Thoracic aorta endothelial cell (primary cell): ENCODE measurements at places on chromosomes 2 and 18. TPM values are rescaled to one million over a fixed set of nuclear protein-coding genes. Genes with fewer than 3 reads are reported as not detected.

The CCDC74A gene
- 3.9 and 5.6 TPM in 2 replicates for total RNA-seq

The ATP6V1B1 gene
- total RNA-seq: 0.07 TPM in 1 of 2 replicates, not detected in the other

The FAM228A gene
- 0.14 TPM in 1 of 2 replicates, not detected in the other for total RNA-seq

The ZNG1B gene
- total RNA-seq: 33.2 and 37.1 TPM in 2 replicates

The TRIM54 gene
- total RNA-seq: not detected in 2 replicates

The MAP3K19 gene
- not detected in 2 replicates for total RNA-seq

The CNGA3 gene
- under 0.01 TPM in 1 of 2 replicates, not detected in the other for total RNA-seq

The EML6 gene
- 0.72 and 0.80 TPM in 2 replicates for total RNA-seq

The PCARE gene
- not detected in 2 replicates for total RNA-seq

The KLF7 gene
- total RNA-seq: 32.6 and 42.9 TPM in 2 replicates

The ARHGEF4 gene
- under 0.01 TPM in 1 of 2 replicates, not detected in the other for total RNA-seq

The SCN7A gene
- total RNA-seq: not detected in 2 replicates

The SPC25 gene
- 16.4 and 21.7 TPM in 2 replicates for total RNA-seq

The HOXD10 gene
- total RNA-seq: not detected in 2 replicates

The MREG gene
- 5.5 and 8.7 TPM in 2 replicates for total RNA-seq

The ASXL3 gene
- total RNA-seq: 0.14 and 0.66 TPM in 2 replicates

The OTOF gene
- under 0.01 and 0.14 TPM in 2 replicates for total RNA-seq

The FAP gene
- total RNA-seq: 0.53 and 5.9 TPM in 2 replicates

The EVX2 gene
- total RNA-seq: not detected in 2 replicates

The TMEM198 gene
- total RNA-seq: not detected in 2 replicates

The STPG4 gene
- total RNA-seq: 0.13 and 0.65 TPM in 2 replicates

The PMAIP1 gene
- 15.7 and 16.6 TPM in 2 replicates for total RNA-seq

The OXER1 gene
- total RNA-seq: not detected in 2 replicates

The TMEM178A gene
- 0.22 and 0.80 TPM in 2 replicates for total RNA-seq

The ERICH2 gene
- not detected in 2 replicates for total RNA-seq

The RSAD2 gene
- 0.13 and 0.43 TPM in 2 replicates for total RNA-seq

The IL1RL1 gene
- total RNA-seq: 159 and 193 TPM in 2 replicates

The ANKRD36 gene
- total RNA-seq: 82.8 and 157 TPM in 2 replicates

The TRIP12 gene
- 348 and 389 TPM in 2 replicates for total RNA-seq

The KCNJ3 gene
- total RNA-seq: not detected in 2 replicates

The HMSD gene
- 0.14 and 0.27 TPM in 2 replicates for total RNA-seq

The CABYR gene
- 4.1 and 5.5 TPM in 2 replicates for total RNA-seq

The CIB4 gene
- not detected in 2 replicates for total RNA-seq

The AGXT gene
- not detected in 2 replicates for total RNA-seq

The RNASEH1 gene
- total RNA-seq: 45.0 and 45.9 TPM in 2 replicates

The SERPINB10 gene
- total RNA-seq: 0.07 TPM in 1 of 2 replicates, not detected in the other

The RNMT gene
- 26.9 and 28.9 TPM in 2 replicates for total RNA-seq

The GKN2 gene
- total RNA-seq: not detected in 2 replicates

The SCYGR1 gene
- not detected in 2 replicates for total RNA-seq

The TEX44 gene
- total RNA-seq: not detected in 2 replicates

The SLC4A5 gene
- 0.79 and 0.80 TPM in 2 replicates for total RNA-seq

The RALB gene
- total RNA-seq: 174 and 215 TPM in 2 replicates

The STK17B gene
- total RNA-seq: 16.1 and 22.3 TPM in 2 replicates

The STARD6 gene
- not detected in 2 replicates for total RNA-seq

The GRB14 gene
- 10.0 and 19.8 TPM in 2 replicates for total RNA-seq

The BMP10 gene
- not detected in 2 replicates for total RNA-seq

The INHA gene
- total RNA-seq: not detected in 2 replicates

The SPRED2 gene
- total RNA-seq: 5.6 and 6.7 TPM in 2 replicates

The FOXD4L1 gene
- total RNA-seq: 0.13 TPM in 1 of 2 replicates, not detected in the other

The CCDC178 gene
- not detected in 2 replicates for total RNA-seq

The GPATCH11 gene
- total RNA-seq: 14.5 and 15.1 TPM in 2 replicates

The IGFBP2 gene
- total RNA-seq: 19.9 and 68.2 TPM in 2 replicates

The RAB31 gene
- total RNA-seq: 35.8 and 37.9 TPM in 2 replicates

The ERFE gene
- 0.79 and 1.2 TPM in 2 replicates for total RNA-seq
